Kidney (tissue), 22 donors: ENCODE measurements at places on chromosomes 4 and X. TPM values are rescaled to one million over a fixed set of nuclear protein-coding genes. Genes with fewer than 3 reads are reported as not detected.

The BRS3 gene
- not detected for polyA plus RNA-seq

The TASL gene
- 0.22 TPM for polyA plus RNA-seq

The RENBP gene
- polyA plus RNA-seq, result 78.2 TPM

The STK26 gene
- polyA plus RNA-seq, result 2.4 TPM

The SPANXA2 gene
- polyA plus RNA-seq, result not detected

The BEX2 gene
- polyA plus RNA-seq, result 130 TPM

The QRFPR gene
- polyA plus RNA-seq, result 0.99 TPM

The DTHD1 gene
- polyA plus RNA-seq, result not detected

The EDA gene
- polyA plus RNA-seq, result 2.9 TPM

The FGFBP1 gene
- 1.2 TPM for polyA plus RNA-seq

The PIR gene
- 36.5 TPM for polyA plus RNA-seq

The SLC6A8 gene
- 79.7 TPM for polyA plus RNA-seq
